Kidney (tissue), 22 donors: ENCODE measurements at places on chromosomes 3 and 15. TPM values are rescaled to one million over a fixed set of nuclear protein-coding genes. Genes with fewer than 3 reads are reported as not detected.

DNA sequence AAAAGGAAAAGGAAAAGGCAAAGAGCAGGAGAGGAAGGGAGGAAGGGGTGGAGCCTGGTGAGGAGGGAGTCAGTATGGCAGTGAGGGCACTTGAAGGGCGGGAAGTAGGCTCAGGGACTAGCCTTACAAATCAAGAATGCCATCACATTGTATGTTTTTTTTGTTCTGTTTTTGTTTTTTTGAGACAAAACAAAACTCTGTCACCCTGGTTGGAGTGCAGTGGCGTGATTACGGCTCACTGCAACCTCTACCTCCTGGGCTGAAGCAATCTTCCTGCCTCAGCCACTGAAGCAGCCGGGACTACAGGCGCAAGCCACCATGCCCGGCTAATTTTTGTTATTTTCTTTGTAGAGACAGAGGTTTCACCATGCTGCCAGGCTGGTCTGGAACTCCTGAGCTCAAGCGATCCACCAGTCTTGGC lies 10.5 kb upstream of the PIK3CB start:
- DNase-seq = no peak

DNA sequence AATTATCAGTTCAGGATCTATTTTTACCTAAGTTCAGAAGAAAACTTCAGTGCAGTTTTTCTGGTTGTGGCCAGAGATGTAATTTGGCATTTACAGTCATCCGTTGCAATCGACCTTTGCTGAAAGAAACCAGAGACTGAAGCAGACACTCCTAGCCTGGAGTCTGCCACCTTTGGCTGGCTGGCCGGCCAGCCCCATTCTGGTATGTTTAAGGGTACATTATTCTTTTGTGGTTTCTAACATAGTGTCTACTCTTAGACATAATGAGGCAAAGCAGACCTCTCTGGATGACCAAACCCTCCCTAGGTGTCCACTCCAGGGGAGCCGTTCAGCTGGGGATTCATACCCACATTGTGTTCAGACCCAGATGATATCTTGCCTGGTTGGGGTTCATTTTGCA lies 275.9 kb upstream of the TPM1 start:
- DNase-seq = no peak

DNA sequence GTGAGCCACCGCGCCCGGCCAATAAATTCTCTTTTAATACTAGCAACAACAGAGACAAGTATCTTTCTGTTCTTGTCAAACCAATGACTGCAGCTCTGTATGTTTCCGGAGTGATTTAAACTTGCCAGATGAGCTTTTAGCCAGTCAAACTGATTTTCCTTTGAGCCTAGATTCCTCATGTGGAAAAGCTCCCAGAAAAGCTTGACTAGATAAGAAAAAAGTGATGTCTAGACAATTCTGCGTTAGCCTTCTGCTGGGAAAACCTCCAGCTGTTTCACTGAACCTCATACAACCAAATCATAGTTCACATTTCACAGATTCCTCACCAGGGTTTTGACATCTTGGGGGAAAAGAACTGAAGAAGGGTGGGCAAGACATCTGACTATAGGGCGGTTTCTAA lies 78.6 kb downstream of the MAGI1 start:
- DNase-seq = no peak

- DNase-seq = no peak
Observed at GRCh38 chr15:40379853-40380252, 2.7 kb upstream of the KNSTRN start.

GRCh38 chr15:29141308-29142128 lies 128.1 kb downstream of the NSMCE3 start:
- no peak for DNase-seq

DNA sequence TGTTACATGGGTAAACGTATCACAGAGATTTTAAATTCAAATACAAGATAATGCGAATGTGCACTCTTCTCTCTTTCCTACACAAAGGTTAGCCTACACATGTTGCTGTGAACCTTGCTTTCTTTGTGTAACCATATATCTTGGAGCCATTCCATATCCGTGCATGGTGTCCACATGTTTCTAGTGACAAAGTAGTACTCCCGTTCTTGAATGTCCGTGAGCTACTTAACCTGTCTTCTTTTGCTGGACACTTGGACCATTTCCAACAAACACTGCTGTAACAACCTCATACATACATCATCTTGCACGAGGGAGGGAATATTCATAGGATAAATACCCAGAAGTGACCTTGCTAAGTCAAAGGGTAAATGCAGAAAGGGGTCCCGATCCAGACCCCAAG lies 75.0 kb downstream of the STRIT1 start:
- DNase-seq = no peak

GRCh38 chr15:63023351-63023945 lies 19.1 kb upstream of the TPM1 start:
- no peak for DNase-seq

DNA sequence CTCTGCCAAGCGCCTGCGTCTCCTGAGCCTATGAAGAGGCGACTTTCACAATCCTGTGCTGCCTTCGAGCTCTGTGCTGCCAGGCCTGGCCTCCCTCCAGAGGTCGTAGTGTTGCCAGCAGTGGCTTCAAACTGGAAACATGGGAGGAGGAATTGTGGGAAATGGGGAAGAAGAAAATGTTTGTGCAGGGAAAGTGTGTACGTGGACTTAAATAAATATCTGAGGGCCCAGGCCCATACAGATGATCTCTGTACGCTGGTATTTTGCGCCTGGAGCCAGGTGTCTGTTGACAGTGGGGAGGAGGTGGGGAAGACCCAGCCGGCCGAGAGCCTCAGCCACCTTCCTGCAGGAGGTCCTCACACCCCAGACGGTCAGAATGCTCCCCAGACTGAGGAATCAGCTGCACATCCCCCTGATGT lies 44.6 kb downstream of the ZBTB38 start:
- no peak for DNase-seq

- DNase-seq = no peak
Observed at GRCh38 chr3:195806211-195806915, 5.4 kb downstream of the MUC4 start.

The GPR160 gene
- 23.7 TPM for polyA plus RNA-seq

The KIF7 gene
- polyA plus RNA-seq = 1.4 TPM

The SLC7A14 gene
- polyA plus RNA-seq = 0.04 TPM

The TMEM212 gene
- not detected for polyA plus RNA-seq

The HDC gene
- not detected for polyA plus RNA-seq

The NANOGP8 gene
- polyA plus RNA-seq = not detected

The AADAC gene
- not detected for polyA plus RNA-seq

The CFAP91 gene
- 4.7 TPM for polyA plus RNA-seq

The CCDC39 gene
- polyA plus RNA-seq = not detected
